ENCODE measurements at places on chromosomes 6 and 20.

GRCh38 chr20:9353916-9354276 is 160.5 kb upstream of the LAMP5 start:
- DNase-seq: no peak

DNA sequence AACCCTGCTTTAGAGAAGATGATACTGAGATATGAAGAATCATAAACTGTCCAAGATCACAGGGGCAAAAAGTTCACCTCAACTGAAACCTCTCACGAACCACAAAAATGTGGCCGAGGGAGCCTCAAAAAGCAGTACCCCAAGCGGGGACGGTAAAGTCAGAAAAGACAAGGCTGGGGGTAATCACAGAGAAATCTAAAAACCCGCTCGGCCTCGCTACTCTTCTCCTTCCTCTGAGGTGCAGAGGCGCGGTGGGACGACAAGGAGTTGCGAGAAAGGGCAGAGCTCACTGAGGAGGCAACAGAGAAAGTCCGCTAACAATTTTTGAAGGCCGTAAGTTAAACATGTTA is 356 bp upstream of the IRAK1BP1 start:
- no peak for DNase-seq

DNA sequence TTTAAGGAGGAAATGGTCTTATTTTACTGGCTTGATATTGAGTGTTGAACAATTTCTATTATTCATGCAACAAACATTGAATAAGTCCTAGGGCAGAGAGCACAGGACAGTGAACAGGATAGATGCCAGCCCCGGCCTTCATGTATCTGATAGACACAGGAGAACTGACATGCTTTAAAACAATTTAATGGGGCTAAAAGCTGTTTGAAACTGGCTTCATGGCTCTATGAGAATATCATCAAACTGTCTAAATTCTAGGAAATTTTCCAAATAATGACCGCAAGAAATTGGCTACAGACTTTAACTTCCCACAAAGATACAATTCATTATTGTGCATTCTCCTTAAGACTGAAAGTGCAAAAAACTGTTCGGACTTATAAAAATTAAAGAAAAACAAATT is 69.0 kb downstream of the ID4 start:
- no peak for DNase-seq

DNA sequence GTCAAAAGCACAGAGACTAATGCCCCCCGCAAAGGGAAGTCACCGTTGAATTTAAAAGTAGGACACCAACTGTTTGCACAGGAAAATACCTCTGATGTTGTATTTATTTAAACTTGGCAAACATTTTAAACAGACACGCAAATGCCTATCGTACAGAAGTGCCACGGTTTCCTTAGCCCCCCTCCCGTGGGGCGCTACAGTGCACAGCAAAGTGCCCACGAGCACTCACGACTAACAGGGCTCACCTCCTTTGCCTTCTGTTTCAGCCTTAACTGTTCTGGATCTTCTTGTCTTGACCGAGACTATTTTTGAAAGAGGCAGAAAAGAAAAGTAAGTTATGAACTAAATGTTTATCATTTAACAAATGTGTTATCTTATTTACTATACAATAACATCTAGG is 67.8 kb downstream of the TAF4 start:
- no peak for DNase-seq

- no peak for DNase-seq
Observed at GRCh38 chr20:824916-825315, 8.6 kb upstream of the FAM110A start.

DNA sequence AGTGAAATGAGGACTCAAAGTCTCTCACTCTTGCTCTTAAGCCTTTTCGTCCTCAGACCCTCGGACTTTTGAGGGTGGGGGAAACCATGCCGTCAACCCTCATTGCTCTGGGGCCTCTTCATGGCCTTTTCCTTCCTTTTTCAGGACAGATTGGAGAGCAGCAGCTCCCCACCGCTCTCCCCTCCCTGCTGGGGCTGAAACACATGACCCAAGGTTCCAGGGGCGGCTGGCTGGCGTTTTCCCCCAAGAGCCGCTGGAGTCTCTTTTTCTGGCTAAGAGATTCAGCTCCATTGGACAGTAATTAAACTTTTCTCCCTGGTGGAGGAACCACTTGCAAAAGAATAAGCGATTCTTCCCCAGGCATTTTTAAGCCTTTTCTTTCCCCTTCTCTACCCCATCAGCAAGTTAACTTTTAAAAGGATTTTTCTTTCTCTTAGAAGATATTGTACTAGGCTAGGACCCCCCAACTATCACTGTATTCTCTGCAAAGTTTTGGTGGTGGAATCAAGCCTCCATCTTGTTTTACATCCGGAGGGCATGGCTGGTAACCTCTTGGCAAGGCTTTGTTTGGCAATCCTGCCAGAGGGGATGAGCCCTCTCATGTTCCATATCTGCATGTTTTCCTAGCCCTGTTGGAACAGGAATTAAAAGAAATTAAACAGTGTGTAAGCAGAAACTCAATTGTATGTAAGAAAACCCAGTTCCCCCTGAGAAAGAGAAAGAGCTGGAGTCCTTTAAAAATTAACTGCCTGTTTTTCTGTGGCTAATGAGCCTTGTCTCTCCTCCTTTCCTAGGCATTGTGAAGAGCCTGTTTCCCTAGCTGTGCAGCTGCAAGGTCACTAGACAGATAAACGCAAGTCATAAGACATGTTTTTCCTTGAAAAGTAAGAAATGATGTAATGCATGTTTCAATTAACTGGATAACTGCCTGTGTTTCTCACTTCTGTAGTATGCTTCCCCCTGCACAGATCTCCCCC is 100.8 kb upstream of the GPR6 start:
- DNase-seq: no peak

DNA sequence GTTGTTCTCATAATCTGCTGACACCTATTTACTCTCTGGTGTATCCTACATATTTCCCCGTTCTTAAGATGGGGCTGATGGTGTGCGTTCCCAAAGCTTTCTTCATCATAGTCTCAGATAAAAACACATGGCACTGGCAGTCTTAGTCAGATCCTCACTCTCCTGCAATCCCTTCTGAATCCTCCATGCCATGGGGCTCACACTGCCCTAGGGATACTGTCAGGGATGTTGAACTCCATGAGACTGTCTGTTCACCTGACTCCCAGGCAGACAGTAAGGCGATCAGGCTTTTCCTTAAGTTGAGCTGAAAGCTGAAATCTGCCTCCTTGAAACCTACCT is 76.0 kb downstream of the SLX4IP start:
- no peak for DNase-seq

DNA sequence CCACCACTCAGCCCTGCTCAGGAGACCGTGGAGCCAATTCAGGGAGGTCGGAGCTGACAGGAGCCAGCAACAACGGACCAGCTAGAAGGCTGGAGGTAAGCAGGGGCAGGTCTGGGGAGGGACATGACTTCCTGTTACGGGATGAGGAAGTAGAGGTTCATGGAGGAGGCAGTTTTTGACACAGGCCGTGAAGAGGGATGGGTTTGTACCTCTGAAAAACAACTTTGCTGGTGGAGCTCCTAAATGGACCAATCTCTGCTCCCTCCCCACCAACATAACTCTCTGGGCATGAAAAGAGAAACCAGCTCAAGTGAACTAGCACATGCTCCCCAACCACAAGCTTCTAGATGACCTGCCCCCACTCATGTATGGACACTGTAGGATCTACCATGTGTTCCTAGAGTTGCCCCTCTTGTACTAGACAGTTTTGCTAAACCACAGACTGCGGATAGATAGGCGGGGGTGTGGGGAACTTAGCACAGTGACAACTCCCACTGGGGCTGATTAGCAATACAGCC is 31.4 kb downstream of the RALGAPA2 start:
- DNase-seq: no peak

DNA sequence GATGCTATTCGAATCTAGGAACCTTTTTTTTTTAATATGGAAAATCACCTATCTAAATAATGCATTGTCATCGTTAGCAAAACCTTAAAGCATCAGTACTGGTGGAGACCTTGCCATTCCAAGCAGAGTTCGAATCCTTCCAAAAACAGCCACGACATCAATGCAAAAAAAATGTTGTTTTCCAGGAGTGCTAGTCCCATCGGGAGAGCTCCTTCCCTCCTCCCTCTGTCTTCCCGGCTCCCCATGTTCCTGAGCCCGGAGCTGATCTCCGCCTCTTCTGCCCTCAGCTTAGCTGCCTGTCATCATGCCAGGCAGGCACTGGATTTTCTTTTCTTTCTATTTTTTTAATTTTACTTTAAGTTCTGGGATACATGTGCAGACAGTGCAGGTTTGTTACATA is 153.6 kb upstream of the QKI start:
- DNase-seq: no peak

DNA sequence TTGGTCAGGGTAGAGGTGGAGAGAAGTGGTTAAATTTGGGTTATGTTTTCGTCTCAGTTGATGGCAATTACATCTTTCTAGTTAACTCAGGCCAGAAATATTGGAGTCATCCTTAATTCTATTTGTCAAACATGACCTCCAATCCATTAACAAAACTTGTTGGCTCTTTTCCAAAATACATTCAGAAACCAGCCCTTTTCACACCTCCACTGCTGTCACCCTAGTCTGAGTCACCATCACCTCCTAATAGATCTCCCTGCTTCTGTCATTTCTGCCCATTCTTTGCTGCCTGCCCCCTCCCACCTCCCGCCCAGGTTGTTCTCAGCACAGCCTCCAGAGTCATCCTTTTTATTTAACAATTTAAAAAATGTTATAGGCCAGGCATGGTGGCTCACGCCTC is 3.0 kb upstream of the ABCF1 start:
- DNase-seq: no peak

- DNase-seq: no peak
Observed at GRCh38 chr6:13248584-13248985, 79.8 kb downstream of the TBC1D7 start.

DNA sequence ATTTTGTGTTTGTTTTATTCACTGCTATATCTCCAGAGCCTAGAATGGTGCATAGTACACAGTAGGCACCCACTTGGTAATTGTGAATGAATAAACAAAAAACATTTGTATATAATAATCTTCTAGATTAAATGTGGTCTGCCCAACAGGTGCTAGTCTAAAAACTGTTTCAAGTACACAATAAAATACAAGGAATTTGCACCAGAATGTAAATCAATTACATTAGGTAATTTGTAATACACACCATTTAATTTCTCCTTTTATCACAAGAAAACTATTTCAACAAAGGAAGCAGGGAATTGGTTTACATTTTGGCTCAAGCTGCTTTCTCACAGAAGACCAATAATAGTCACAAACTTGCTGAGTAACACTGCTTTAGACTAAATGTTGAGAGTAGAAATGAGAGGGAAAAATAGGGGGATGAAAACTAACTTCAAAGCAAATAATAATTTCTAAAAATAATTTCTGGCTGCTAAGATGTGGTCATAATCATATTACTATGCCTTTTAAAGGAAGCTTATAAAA is 22.1 kb downstream of the RUNX2 start:
- no peak for DNase-seq

DNA sequence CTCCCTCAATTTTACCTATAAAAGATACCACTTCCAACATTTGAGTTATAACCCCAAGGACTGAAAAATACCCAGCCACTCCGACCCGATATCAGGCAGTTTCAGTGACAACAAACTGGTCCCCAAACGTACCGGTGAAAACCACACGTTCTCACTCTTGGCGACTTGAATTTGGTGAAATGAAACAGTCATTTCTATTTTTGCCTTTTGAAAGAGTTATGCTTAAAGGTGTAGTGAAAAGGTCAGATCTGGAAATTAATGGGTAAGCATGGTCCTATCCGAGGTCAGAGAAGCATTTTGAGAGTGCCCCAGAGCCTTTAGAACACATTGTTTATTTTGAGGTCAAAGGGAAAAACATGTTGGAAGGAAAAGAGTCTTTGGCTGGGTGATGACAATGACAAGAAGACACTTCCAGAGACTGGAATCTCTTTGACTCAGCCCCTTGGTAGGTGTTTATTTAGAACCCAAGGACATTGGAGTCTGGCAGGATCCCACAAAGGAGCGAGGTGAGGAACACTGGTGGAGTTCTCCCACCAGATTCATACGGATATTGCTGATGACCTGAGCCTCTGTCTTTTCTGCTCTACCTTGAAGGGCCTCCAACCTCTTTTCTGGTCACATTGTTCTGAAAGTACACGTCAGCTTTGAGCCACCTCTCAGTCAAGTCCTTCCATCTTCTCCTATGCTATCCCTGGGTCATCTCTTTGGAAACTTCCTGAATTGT is 235.0 kb downstream of the GMPR start:
- no peak for DNase-seq

DNA sequence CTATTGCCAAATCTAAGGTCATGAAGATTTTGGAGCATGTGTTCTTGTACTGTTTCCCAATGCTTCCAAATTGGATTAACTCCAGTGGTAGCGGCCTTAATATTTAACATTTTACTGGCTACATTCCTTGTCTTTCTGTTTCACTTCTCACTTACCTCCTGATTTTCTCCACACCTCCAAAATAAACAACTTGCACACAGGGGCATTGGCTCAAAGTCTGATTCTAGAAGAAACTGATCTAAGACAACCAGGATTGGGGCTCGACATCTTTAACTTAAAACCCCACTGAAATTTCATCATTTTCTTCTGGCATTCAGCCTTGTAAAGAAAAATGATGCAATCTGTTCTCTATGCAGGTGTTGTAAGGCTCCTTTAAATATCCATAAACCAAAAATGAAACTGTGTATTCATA is 557.9 kb upstream of the ID4 start:
- no peak for DNase-seq

- DNase-seq: no peak
Observed at GRCh38 chr20:6480328-6481200, 286.9 kb upstream of the BMP2 start.

DNA sequence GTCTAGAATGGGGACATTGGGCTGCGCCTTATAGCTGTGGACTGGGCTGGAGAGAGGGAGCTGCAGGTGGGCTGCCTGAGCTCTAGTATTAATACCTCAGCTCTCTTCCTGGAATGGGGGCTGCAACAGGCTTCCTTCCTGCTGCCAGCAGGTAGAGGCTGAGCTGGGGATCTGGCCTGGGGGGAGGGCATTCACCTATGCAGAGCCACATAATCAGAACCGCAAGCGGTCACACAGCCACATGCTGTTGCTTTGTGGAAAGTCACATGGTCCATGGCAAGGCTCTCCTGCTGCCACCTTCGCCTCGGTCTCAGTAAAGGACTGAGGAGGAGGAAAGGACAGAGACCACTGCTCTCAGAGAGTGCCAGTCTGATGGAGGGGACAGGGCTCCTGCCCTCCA is 35.7 kb downstream of the ITPR3 start:
- DNase-seq: no peak

- no peak for DNase-seq
Observed at GRCh38 chr20:1490643-1491195, 501 bp downstream of the SIRPB2 start.

DNA sequence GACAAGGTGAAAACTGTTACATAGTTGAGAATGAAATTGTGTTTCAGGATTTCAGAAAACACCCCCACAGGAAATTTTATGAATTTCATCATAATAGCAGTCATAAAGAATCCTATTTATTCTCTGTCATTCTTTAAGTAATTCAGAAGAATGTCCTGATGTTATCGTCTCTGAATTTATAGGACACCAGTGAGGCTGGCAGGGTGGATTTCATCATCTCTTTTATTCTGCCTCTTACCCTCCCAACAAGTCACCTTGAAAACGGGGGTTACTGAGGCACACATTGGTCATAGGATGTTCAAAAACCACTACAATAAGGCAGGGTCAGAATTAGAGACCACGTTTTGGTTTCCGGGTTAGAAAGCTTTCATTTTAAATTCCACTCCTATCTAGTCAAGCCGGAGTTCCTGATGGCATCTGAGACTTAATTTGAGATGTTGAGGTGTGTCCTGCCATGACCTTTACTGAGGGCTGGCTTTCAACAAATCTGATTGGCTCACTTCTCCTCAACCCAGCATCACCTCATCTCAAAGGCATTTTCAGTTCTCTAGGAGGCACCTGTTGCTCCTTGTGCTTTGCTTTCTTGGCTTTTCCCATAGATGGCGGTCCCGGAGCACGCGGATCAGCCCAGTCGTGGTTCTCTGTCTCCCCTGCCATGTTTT is 230.6 kb upstream of the SUPT3H start:
- no peak for DNase-seq

- DNase-seq: no peak
Observed at GRCh38 chr20:24853916-24854315, 95.2 kb upstream of the CST7 start.
